Thoracic aorta endothelial cell (primary cell): ENCODE measurements at places on chromosomes 3 and 15. TPM values are rescaled to one million over a fixed set of nuclear protein-coding genes. Genes with fewer than 3 reads are reported as not detected.

MANF gene
- 106 and 197 TPM in 2 replicates for total RNA-seq

ZBED2 gene
- total RNA-seq, result not detected in 2 replicates

TMED3 gene
- 111 and 126 TPM in 2 replicates for total RNA-seq

WDR93 gene
- total RNA-seq, result 0.13 TPM in 1 of 2 replicates, not detected in the other

CCR8 gene
- total RNA-seq, result not detected in 2 replicates

ACSBG1 gene
- total RNA-seq, result 0.29 TPM in 1 of 2 replicates, not detected in the other

GATA2 gene
- 24.5 and 38.3 TPM in 2 replicates for total RNA-seq

P2RY13 gene
- not detected in 2 replicates for total RNA-seq
